Spinal cord (tissue), 10 donors: ENCODE measurements at places on chromosomes 6 and 20.

DNA sequence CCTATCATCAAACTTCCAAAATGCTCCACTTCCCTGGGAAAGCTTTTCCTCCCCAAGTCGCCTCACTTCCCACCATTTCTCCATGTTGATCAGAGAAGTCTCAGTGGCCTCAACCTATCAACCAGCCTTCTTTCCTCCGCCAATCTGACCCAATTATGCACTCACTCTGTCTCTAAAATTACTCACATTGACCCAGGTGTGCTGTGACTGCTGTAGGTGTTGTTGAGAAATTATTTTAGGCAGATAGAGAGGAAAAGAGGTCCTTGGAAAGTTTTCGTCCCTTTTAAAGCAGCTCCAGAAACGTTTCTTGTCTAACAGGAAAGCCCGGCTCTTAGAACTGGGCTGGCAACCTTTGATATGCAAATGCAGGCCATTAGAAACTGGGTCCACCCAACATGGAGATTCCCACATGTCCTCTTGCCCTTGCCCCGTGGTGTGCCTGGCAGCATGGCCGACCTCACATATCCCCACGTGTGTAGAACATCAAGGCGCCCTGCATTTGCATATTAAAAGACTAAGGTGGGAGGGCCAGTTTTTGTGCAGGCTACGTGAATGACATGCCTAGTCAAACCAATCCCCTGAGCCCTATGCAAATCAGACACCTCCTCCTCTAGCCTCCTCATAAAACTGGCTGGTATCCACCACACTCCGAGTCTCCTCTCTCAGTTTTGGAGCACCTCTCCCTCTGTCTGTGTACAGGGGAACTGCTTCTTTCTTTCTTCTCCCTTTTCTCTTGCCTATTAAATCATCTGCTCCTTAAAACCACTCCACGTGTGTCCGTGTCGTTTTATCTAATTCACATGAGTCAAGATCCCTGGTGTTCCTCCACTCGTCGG, 12.9 kb downstream of the IPCEF1 start:
- no peak for DNase-seq

- DNase-seq, result no peak
Measured at GRCh38 chr6:45454008-45454911, 76.5 kb upstream of the SUPT3H start.

DNA sequence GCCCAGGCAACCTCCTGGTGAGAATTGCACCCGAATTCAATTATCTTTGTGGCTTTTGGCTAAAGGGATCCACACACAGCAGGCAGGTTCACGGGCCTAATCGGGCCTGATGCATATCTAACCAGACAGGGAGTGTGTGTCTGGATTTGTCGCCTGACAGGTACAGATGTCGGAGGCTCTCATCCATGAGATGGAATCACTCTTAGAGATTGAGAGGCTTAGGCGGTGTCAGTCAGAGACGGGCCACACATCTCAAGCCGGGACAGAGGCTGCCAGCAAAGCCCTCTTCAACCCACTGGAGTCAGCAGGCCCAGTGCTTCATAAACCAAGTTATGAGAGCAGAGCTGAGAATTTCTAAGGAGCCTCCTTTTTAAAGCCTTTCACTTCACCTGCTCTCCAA, 247.0 kb downstream of the LRFN2 start:
- DNase-seq, result no peak

- no peak for DNase-seq
Measured at GRCh38 chr6:151512481-151512880, 18.7 kb downstream of the CCDC170 start.

DNA sequence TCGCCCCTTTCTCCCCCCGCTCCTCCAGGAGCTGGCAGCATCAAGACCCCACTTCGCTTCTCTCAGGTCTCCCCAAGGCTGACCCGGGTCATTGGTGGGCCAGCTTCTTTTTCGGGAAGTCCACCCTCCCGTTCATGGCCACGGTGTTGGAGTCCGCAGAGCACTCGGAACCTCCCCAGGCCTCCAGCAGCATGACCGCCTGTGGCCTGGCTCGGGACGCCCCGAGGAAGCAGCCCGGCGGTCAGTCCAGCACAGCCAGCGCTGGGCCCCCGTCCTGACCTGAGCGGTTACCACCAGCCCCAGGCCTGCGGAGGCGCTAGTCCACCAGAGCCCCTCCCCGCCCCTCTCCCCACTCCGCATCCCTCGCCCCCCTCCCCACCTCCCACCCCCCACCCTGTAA, 1.0 kb downstream of the PPDPF start:
- no peak for DNase-seq

- DNase-seq, result no peak
Measured at GRCh38 chr20:3459881-3460307, 10.9 kb upstream of the ATRN start.

- no peak for DNase-seq
Measured at GRCh38 chr6:158329531-158329930, 17.3 kb downstream of the TULP4 start.

GRCh38 chr20:37567671-37568588, 40.3 kb upstream of the BLCAP start:
- DNase-seq, result peak; percentile 91

DNA sequence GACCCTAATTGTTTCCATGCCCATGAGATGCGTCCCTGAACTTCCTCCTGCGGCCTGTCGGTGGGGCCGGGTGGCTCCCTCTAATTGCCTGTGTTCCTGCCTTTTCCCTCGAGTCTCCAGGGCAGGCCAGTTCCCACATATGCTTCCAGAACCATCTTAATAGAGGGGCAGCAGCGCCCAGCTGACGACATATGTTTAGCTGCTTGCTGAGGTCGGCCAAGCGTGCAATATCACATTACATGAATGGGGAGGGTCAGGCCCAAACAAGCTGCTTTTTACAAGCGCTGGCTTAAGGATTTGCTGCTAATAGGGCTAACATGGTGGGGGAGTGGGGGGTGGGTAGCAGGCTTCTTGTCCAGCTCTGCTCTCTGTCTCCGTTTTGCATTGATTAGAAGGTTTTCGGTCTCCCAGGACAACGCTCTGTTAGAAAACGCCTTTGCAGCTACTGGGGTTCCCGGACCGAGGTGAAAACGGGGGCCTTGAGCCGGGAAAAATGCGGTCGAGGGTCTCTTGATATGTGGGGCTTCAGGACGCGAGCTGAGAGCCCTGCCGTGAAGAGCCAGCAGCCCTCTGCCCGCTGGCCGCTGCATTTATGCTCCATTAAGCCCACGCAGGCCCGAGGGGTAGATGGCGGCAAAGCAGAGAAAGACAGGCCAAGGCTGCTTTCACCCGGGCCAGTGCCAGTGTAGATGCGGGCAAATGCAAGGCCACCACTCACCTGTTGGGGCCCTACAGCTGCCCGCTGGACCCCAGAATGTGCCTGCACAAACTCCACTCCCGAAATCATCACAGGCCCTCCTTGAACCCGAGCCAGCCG, 308.5 kb downstream of the BMP7 start:
- DNase-seq, result peak; percentile 19

DNA sequence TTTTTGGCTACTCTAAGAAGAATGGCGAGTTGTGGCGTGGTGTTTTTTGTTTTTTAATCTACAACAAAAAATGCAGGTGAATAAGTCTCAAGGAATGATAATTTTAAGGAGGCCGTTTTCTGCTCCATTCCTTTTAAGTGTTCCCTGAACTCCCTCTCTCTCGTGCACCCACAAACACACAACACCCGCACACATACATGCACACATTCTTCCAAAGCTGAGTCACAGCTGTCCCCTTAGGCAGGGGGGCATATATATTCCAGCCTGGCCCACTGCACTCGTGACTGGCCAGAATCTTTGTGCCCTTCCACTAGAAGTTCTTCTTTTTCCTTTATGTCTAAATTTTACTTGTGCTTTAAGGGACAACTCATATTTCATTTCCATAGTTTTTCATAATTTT, 405.7 kb downstream of the LMBRD1 start:
- no peak for DNase-seq

GRCh38 chr6:1384549-1385128, 4.7 kb upstream of the FOXF2 start:
- no peak for DNase-seq

GRCh38 chr20:38123021-38123587, 42.0 kb downstream of the TGM2 start:
- DNase-seq, result no peak
